Stimulated activated CD4-positive, alpha-beta T cell treated with anti-CD3 and anti-CD28 coated beads, TNF-alpha, amount 100 ng/mL, for 48 hours (primary cell): ENCODE measurements at places on chromosomes 3 and 15.

DNA sequence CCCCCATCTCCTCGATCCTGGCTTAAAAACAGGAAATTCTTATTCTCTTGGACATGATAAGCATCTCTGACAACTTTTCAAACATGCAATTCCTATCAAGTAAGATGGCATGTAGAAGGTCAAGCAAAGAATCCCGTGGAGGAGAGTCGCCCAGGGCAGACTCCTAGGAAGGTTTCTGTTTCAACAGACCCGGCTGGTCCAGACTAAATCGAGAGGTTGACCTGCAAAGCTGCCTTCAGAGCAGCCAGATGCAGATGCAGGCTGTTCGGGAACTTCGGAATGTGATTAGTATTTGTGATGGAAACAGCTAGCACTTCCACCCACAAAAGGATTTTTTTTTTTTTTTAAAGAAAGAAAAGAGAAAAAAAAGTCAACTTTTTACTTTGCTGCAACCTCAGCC is 216.8 kb downstream of the NR1D2 start:
- no peak for DNase-seq

DNA sequence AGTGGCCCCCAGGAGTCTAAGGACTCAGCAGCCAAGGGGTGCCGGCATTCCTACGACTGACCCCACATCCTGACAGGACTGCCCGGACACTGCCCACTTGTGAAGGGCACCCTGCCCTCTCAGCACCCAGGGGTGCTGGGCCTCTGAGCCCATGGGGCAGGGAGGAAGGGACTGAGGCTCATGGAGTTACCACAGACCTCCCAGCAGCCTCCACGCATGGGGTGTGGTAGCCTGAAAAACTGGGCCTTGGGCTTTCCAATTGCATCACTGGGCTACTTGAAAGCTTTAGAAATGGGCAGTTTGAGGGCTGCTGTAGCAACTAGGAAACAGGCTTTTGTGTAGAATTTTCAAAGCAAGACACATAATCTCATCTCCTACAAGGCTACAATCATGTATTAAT is 13.2 kb downstream of the TKT start:
- DNase-seq, result no peak

- DNase-seq, result no peak
Observed at GRCh38 chr15:36598529-36599177, 19.2 kb downstream of the CDIN1 start.

- peak; percentile 33 for DNase-seq
Observed at GRCh38 chr3:179323197-179324110, 623 bp downstream of the ZNF639 start.

GRCh38 chr3:9276761-9277370 is 27.4 kb upstream of the SRGAP3 start:
- DNase-seq, result no peak

DNA sequence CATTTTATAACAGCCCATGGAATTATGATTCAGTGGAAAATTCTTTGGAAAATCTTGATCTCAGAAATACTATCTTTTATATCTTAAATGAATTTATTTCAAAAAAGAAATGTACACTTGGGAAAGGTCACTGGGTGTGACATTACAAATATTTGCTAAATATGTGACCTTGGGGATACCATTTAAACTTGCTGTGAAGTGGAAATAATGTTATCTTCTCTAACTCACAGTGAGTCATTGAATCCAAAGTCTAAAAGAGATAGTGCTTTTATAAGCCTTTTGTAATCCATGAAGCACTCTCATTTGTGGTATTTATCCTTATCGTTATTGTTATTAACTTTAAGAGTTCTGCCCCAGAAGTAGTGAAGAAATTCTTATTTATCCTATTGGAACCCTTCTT is 289.8 kb upstream of the SEMA6D start:
- DNase-seq, result no peak

DNA sequence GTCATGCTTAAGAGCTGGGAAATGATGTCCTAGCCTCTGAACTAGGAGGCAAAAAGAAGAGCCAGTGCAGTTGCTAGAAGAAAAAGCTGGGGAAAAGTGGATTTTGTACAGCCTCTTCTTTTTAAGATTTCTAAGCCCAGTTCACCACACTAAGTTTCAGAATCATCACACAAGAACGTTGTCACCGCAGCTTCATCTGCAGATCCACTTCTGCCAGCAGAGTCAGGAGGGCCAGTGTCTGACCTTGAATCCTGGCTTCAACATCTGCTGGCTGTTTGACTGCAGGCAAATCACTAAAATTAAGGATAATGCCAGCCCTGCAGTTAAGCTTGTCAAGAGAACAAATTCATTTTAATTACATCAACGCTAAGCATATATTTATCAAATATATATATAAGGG is 36.2 kb downstream of the HDC start:
- no peak for DNase-seq

GRCh38 chr3:65878831-65879230 is 159.9 kb downstream of the MAGI1 start:
- no peak for DNase-seq

DNA sequence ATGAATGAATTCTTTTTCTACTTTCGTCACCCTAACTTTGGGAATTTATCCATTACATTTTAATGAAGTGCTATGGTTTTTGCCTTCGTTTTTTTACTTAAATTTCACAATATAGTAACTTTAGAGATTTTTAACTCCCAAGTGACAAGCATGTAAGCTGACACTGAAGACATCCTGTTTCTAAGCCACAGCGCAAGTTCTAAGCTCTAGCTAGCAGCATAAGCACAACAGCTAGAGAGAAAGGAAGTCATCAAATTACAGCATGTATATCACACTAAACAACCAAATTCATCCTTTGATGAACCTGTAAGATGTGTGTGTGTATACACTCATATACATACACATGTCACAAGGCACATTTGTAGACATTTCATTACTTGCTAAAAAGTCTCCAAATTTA is 119.3 kb downstream of the P3H2 start:
- DNase-seq, result no peak

GRCh38 chr3:54906763-54907162 is 21.1 kb downstream of the LRTM1 start:
- no peak for DNase-seq

DNA sequence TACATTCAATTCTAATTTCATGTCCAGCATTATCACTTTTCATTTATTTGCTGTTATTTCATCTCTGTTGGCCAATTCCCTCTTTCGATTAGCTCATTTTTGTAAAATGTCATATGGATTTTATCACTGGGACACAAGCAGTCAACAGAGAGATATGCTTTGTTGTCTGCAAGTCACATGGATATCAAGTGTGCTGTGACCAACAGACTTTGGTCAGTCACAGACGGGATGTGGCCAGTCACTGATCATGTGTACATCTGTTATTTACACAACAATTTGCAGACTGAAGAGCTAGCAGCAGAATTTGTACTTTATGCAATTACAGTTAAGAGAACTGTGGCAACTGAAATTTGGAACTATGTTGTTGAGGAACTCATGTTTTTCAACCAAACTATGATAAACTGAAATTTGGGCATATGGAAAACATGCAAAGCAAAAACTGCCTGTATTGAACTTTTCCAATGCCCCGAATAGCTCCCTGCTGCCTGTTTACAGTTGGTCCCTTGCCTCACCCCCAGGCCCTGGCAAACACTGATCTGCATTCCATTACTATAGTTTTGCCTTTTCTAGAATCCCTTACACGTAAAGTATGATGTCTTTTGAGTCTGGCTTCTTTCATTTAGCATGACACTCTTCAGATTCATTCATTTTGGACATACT is 104.4 kb downstream of the RPL22L1 start:
- no peak for DNase-seq

DNA sequence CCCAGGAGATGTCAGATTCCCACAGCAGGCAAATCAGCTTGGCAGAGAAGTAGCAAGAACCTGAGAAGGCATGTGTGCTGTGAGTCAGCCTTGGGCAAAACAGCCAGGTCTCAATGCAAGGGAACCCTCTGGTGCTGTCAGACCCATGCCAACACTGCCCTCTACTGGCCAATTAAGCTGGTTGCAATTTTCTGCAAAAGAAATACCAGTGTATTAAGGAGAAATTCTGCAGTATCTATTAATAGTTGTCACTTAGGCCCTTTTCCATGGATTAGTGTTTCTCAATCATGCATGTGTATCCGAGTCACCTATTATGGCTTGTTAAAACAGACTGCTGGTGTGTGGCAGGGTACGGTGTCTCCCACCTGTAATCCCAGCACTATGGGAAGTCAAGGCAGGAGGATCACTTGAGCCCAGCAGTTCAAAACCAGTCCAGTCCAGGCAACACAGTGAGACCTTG is 26.2 kb downstream of the MAP4 start:
- DNase-seq, result peak; percentile 55

DNA sequence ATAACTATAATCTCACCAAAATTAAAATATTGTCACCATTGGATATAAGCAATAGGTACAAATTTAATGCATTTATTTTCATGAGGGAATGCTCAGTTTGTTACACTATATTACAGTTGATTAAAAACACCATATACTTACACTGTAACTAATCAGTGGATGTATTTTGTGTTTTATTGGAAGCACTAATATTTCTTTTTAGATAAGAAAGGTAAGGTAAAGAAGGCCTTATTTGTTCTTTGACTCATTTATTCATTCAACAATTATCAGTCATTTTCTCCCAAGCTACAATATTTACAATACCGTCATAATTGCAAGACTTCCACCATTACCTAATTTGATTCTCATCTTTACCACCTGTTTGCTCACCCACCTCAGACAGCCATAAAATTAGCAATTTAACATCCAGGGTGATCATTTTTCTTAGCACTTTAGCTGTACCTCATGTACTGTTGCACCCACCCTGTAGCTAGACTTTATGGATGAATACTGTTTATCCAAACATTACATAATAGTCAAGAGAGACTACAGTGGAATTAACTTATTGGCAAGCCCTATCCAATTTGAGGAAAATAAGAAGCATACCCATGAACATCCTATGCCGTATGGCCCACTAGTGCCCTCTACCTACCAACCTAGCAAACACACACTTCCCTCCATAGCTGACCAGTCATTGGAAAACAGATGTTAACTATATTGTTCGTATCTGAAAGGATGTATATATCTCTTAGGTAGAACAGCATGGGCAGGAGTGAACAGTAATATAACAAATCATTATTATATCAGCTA is 229.6 kb downstream of the BBX start:
- no peak for DNase-seq

GRCh38 chr3:61936344-61936937 is 375.1 kb downstream of the PTPRG start:
- peak; percentile 4 for DNase-seq

DNA sequence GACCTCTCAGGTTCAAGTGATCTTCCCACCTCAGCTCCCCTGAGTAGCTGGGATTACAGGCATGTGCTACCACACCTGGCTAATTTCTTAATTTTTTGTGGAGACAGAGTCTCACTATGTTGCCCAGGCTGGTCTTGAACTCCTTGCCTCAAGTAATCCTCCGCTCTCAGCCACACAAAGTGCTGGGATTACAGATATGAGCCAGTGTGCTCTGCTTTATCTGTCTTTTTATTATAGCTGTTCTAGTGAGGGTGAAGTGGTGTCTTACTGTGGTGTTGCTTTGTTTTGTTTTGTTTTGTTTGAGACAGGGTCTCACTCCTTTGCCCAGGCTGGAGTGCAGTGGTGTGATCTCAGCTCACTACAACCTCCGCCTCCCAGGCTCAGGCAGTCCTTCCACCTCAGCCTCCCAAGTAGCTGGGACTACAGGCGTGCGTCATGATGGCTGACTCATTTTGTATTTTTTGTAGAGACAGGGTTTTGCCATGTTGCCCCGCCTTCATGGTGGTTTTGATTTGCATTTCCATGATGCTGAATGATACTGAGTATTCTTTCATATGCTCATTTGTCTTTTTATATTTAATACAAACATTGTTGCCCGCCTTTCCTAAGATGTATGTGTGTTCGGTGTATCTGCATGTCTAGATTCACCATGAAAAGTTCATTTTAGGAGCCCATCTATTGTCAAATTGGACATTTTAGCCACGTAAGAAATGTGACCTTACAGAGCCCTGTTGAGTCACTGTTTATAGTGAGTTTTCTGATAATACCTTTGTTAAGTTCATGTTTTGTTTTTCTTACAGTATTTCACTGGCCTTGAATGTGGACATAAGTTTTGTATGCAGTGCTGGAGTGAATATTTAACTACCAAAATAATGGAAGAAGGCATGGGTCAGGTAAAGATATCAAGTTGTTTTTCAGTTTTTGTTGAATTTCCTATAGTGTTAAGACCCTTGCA is 80.6 kb downstream of the ARIH1 start:
- DNase-seq, result peak; percentile 17

DNA sequence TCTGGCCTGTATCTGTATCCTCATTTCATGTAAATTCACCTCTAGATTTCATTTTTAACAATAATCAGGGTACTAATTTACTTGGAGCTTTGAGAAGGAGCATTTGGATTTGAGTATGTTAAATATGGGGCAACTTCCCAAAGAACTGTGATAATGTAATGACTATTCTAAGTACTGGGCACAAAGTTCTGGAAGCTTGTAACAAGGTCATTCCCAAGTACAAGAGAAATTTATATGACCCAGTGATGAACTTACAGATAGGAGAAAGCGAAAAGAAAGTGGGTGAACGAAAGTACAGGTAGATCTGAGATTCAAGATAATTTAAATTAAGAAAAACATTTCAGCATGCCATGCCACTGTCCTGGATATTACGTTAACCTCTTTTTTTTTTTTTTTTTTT is 93.8 kb downstream of the MYO5A start:
- no peak for DNase-seq
